Lung (tissue), 17 donors: ENCODE measurements at places on chromosomes 2 and 18. TPM values are rescaled to one million over a fixed set of nuclear protein-coding genes. Genes with fewer than 3 reads are reported as not detected.

The VSNL1 gene
- 1.1 TPM for polyA plus RNA-seq

DNA sequence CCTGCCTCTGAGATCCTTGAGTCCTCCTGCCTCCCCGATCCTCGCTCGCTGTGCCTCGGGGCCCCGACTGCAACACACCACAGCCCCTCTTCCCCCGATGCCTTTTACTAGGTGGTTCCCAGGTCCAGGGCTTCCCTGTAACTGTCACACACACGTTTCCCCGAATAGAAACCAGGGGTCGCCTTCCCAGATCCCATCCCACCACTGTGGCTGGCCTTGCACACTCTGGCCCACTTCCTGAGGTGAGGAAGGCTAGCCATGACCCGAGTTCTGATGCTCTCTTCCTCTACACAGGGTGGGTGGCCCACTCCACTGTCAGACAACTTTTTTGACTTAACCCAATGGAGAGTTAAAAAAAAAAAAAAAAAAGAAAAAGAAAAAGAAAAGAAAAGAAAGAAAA is 139.6 kb upstream of the ASB18 start:
- no peaks in the 10 kb centered on the region for H3K27me3 ChIP-seq
- no peak overlapping the region for H3K27ac ChIP-seq
- H3K4me1 ChIP-seq: no peaks in the 10 kb centered on the region
- no peaks in the 10 kb centered on the region for H3K36me3 ChIP-seq
- no peak for DNase-seq

The MAB21L4 gene
- polyA plus RNA-seq: 4.9 TPM

DNA sequence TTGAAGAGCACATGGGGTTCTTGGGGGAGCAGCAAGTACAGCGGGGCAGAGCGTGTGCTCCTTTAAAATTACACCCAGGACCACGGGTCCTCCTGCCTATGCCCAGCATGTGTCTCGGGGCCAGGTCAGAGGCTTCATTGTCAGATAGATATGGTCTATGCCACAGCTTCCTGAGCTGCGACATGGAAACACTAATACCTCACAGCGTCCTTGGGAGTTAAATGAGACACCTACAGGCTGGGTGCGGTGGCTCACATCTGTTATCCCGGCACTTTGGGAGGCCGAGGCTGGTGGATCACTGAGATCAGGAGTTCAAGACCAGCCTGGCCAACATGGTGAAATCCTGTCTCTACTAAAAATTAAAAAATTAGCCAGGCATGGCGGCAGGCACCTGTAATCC is 110.8 kb upstream of the ATL2 start:
- H3K27ac ChIP-seq: no peak overlapping the region
- H3K4me3 ChIP-seq: no peak overlapping the region
- H3K4me1 ChIP-seq: peaks cover 3% of the 10 kb centered on the region
- no peak for DNase-seq
- no peaks in the 10 kb centered on the region for H3K27me3 ChIP-seq

The BCL2 gene
- polyA plus RNA-seq: 2.0 TPM

DNA sequence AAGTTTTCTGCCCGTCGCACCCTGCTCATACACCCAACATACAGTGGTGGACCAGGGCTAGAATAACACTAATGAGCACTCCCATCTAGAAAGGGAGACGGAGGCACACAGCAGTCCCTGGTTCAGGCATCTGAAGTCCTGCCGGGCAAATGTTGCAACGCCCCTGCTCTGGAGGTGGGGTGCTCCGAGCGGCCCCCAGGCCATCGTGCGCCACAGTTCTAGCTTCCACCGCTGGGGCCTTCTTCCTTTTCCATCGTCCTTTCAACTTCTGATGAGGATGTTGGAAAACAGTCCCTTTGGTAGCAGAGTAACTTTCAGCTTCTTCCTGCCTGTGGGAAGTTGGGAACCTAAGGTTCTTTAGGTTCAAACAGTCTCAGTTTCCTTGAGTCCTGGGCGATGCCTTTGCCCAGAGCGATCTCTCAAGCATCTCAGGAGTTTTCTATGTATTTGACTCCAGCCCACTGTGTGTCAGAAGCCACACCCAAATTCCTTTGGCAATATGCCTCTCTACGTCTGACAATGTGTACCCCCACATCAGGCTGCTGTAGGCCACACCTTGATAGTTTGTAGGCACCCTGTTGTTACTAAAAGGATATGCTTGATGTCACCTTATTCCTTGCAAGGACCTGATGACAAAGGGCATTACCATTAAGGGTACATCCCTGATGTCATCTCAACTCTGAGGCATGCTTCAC is 258.8 kb downstream of the GLI2 start:
- no peaks in the 10 kb centered on the region for H3K27me3 ChIP-seq
- no peaks in the 10 kb centered on the region for H3K4me1 ChIP-seq
- no peak overlapping the region for H3K27ac ChIP-seq
- H3K4me3 ChIP-seq: no peak overlapping the region
- DNase-seq: no peak

DNA sequence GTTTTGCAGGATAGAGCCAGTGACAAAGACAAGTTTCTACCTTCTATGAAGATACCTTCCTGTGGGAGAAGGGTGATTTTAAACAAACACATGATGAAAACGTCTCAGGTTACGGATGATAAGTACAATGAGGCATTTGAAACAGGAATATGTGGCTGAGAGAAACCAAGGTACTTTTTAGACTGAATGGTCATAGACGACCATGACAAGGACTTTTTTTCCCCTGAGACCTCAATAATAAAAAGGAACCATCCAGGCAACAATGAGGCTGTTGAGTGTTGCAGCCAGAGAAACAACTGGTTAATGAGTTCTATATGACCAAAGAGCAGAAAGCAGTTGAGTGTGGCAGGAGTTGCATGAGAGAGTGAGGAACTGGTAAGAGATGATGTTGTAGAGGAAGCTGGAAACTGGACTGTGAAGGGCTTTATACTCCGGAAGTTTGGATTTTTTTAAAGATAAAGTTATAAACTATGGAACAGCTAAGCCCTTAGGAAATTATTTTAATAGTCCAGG is 306.1 kb upstream of the CYRIA start:
- no peak overlapping the region for H3K27ac ChIP-seq
- H3K36me3 ChIP-seq: no peaks in the 10 kb centered on the region
- no peaks in the 10 kb centered on the region for H3K27me3 ChIP-seq
- no peak overlapping the region for H3K4me3 ChIP-seq

DNA sequence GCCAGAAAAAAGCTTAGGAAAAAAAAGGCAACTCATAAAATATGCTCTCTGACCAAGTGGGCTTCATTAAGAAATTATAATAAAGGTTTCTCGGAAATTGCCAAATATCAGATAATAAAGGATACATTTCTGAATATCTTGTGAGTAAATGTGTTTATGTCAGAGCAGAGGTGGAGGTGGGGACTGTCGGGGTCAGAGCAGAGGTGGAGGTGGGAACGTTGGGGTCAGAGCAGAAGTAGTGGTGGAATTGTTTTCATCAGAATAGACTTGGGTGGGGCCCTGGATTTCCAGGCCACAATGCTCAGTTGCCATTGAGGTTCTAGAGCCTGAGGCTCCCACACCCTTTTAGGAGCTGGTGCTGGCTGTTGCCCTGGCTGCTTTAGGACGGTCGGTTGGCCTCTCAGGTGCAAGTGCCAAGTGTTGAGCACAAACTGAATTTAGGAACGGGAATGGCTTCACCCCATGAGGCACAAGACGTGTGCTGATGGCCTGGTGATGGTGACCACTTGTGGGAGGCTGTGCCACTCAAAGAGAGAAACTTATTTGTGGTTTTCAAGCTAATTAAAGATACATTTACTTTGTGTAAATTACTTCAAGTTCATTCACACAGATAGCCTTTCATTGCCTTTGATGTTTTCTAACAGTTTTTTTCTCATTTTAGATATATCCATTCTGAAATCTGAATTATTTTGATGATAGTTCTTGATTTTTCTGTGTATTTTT is 131.5 kb downstream of the ATP9B start:
- H3K4me1 ChIP-seq: no peaks in the 10 kb centered on the region
- no peaks in the 10 kb centered on the region for H3K27me3 ChIP-seq
- H3K27ac ChIP-seq: no peak overlapping the region
- no peak overlapping the region for H3K4me3 ChIP-seq
- no peaks in the 10 kb centered on the region for H3K36me3 ChIP-seq

DNA sequence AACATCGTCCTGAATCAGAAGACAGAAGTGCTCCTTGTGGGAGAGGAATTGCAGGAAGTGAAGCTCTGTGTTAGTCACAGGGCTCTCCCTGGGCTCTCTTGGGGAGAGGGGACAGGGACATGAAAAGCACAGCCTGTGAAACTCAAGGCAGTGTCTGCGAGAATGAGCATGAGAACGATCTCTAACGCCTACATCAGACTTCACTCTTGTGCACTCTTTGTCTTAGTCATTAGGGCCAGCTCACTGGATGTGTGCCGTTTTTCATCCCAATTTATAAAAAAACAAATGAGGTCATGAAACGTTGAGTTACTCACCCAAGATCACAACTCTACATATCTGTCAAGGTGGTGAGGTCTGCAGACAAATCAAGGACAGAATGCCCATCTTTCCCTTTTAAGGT is 27.0 kb upstream of the TWIST2 start:
- peaks cover 18% of the 10 kb centered on the region for H3K27me3 ChIP-seq
- no peak overlapping the region for H3K27ac ChIP-seq
- H3K36me3 ChIP-seq: no peaks in the 10 kb centered on the region
- no peak overlapping the region for H3K4me3 ChIP-seq
- no peak for DNase-seq
- no peaks in the 10 kb centered on the region for H3K4me1 ChIP-seq

The GAL3ST2 gene
- not detected for polyA plus RNA-seq

GRCh38 chr18:45084206-45084605 is 403.5 kb downstream of the SETBP1 start:
- no peaks in the 10 kb centered on the region for H3K36me3 ChIP-seq
- DNase-seq: no peak
- no peaks in the 10 kb centered on the region for H3K27me3 ChIP-seq
- H3K4me3 ChIP-seq: no peak overlapping the region
- no peaks in the 10 kb centered on the region for H3K4me1 ChIP-seq

The NXPH2 gene
- polyA plus RNA-seq: not detected

DNA sequence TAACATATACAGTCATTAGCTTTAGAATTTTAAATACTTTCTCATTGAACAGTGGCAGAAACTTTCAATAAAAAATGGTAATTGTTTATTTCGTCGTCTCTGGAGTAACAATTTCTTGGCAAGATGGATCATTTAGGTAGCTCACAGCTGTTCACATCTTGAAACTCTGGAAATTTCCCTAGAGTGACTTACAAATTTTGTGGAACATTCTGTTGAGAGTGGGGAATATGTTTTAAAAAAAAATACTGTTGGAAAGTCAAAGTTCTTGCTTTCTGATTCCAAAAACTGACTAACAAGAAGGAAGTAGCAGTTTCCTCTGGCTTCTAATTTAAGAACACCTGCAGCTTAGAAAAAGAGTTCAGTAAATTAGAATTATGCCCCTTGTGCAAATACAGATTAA is 11.2 kb upstream of the CALCRL start:
- no peak overlapping the region for H3K4me3 ChIP-seq
- no peak overlapping the region for H3K27ac ChIP-seq
- no peaks in the 10 kb centered on the region for H3K27me3 ChIP-seq
- no peak for DNase-seq
- no peaks in the 10 kb centered on the region for H3K36me3 ChIP-seq

The GALNT13 gene
- 1.0 TPM for polyA plus RNA-seq

The GNAL gene
- polyA plus RNA-seq: 0.49 TPM

The NCOA1 gene
- 15.8 TPM for polyA plus RNA-seq

The QPCT gene
- polyA plus RNA-seq: 34.1 TPM

The HOXD8 gene
- 0.85 TPM for polyA plus RNA-seq

DNA sequence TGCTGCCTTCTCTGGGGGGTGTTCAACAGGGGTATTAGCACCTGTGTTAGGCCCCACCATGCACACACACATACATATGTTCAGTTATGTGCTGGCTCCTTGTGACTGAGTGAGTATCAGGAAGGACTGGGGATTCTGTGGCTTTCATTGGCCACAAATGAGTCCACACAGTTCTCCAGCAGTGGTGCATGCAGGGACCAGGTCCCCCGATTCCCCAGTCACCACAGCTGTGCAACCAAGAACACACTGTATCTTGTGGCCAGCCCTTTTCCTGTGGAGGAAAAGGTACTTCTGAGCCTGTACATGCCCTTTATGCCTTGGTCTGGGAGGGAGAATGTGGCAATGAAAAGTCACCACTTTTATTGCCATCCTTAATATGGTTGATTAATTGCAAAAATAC is 74.9 kb upstream of the KLF7 start:
- DNase-seq: no peak
- H3K4me3 ChIP-seq: no peak overlapping the region
- no peak overlapping the region for H3K27ac ChIP-seq
- H3K36me3 ChIP-seq: no peaks in the 10 kb centered on the region
- H3K27me3 ChIP-seq: no peaks in the 10 kb centered on the region

DNA sequence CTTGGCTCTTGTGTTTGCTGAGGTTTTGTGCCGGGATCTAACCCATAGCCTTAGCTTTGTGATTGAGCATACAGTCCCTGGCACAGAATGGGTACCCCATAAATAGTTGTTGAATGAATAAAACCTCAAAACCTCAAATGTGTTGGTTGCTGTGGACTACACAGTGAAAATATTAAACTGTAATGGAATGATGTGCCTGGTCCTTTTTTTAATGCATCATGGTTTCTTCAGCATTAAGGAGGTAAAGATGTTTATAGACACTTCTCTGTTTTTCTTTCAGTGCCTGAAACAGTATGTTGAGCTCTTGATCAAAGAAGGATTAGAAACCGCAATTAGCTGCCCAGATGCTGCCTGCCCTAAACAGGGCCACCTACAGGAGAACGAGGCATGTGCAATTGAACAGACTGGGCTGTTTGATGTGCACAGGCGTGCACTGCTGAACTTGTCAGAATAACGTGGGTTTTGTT is 97.0 kb downstream of the RNF144A start:
- H3K27ac ChIP-seq: no peak overlapping the region
- H3K36me3 ChIP-seq: peaks cover 3% of the 10 kb centered on the region
- H3K4me3 ChIP-seq: no peak overlapping the region
- peaks cover 56% of the 10 kb centered on the region for H3K4me1 ChIP-seq
- DNase-seq: no peak
- H3K27me3 ChIP-seq: no peaks in the 10 kb centered on the region

DNA sequence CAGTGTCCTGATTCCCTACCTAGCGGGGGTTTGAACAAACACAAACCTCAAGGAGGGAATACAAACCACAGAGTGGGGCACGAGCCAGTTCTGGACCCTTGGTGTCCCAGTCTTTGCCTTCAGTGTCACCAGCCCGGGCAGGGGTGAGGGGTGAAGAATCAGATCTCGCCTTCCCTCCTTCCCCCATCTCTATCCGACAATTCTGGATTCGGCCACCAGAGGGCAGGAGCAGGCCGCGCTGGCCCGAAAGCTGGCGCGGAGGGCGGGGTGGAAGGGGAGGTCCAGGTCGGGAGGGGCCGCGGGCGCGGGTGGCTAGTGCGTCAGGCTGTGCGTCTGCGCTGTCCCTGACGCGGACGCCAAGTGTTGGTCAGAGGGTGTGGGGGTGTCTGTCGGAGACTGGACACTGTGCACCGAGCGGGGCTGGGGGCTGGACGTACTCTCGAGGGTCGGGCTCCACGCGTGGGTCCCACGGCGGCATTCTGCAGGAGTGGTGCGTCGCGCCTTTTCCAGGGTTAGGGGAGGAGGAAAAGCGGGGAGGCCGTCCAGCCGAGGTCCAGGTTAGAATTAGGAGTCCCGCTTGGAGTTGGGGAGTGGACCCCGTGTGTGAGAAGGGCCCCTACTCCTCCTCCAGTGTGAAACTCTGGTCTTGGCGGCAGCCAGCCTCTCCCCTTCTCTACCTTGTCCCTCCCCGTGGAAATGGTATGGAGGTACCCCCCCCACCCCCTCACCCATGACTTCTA is 2.9 kb upstream of the CRYBA2 start:
- H3K36me3 ChIP-seq: no peaks in the 10 kb centered on the region
- no peak overlapping the region for H3K4me3 ChIP-seq
